ENCODE measurements at places on chromosomes 3 and 15.

- no peak for DNase-seq
Observed at GRCh38 chr3:106765342-106765741, 611.9 kb upstream of the CCDC54 start.

GRCh38 chr3:46695177-46695961 is 1.9 kb upstream of the ALS2CL start:
- peak; percentile 34 for DNase-seq

DNA sequence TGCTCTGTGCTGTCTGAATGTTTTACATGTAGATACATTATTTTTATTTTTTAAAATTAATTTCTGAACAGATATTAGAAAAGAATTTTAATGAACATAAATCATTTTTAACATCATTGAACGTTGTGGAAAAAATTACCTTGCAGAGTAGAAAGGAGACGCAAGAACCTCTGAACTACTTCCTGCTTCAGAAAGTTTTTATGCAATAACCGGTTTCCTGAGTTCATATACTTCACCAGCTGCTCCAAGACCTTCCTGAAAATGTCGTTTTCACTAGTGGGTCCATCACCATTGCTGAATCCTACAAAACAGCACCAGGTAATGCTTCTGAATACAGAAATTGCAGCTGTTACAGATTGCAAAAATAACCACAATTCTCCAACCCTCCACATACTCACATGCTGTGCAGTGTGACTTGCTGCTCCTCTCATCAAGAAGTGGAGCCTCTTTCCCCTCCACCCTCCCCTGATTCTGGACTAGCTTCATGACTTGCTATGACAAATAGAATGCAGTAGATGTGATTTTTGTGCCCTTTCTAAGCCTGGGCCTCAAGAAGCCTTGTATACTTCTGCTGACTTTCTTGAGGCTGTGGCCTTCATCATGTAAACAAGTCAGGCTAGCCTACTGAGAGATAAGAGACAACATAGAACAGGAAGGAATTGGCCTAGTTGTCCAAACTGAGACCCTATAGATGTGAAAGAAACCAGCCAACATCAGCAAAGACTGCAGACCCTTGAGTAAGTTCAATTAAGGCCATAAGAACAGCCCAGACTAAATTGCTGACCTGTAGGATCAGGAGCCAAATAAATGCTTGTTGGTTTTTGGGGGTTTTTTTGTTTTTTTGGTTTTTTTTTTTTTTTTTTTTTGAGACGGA is 80.4 kb downstream of the TRANK1 start:
- no peak for DNase-seq

DNA sequence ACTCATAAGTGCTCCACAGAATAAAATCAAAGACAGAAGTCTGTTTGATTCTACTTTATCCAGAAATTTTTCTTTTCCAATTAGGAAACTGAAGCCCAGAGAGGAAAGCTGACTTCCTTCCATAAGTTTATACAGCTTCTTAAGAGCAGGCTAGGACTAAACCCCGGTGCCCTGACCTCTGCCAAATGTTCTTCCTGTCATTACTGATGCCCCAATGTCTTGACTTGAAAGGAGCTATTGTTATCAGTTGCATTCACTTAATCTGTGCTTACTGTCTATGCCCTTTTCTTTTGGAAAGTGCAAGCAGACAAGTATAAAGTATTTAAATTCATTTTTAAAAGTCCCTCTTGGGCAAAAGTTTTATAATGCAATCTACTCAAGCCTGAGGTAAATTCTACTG is 18.1 kb downstream of the CD200 start:
- DNase-seq: no peak

DNA sequence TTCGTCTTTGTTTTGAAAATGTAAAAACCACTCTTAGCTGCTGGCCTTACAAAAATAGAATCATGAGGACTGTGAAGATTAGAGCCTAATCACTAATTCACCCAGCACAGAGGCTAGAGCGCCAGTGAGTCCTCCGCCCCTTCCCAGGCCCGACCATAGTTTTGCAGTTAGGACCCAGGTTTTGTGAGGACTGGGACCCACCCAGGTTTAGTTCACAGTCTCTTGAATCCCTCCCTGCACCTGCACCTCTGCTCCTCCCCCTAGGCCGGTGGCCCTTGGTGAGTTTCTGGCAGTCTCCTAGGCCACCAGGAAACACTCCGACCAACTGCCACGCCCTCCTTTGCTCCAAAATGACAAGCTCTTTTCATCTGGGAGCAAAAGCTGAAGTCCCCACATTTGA is 136.0 kb upstream of the CCDC54 start:
- no peak for DNase-seq

GRCh38 chr15:70354346-70354905 is 256.7 kb upstream of the TLE3 start:
- no peak for DNase-seq

DNA sequence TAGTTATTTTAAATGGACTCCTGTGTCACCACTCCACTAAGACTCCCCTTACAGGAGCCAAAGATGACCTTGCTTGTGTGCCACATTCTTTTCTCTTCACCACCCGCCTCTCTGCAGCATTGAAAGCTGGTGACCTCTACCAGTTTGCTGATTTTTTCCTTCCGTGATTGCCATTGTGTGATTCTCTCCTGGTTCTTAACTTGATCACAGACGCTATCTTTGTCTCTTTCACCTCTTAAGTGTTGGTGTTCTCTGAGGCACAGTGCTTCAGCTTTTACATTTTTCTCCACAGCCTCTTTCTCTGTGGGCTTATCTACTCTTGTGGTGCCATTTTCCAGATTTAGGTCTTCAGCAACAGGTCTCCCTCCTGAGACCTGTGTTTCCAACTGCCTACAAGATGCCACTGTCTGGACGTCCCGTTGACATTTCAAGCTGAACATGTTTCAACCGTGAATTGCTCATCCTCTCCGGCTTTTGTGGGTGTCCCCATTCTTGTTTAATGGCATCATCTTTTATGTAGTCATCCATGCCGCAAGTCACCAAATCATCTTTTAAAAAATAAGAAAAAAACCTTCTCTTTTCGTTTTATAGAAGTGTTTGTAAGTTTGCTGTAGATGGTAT is 26.5 kb downstream of the IQGAP1 start:
- DNase-seq: no peak

DNA sequence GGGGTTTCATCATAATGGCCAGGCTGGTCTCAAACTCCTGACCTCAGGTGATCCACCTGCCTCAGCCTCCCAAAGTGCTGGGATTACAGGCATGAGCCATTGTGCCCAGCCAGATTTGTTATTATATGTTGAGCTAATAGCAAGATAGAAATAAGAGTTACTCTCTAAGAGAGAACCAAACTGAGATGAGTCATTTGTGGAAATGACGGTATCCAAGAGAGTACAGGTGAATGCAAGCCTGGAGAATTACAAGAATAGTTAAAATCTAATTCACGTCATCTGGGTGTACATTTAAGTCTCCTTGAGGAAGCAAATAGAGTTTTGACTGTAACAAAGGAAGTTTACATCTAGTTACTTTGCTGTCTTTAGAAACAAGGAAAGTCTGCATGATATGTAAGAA is 12.0 kb upstream of the CDIN1 start:
- no peak for DNase-seq

DNA sequence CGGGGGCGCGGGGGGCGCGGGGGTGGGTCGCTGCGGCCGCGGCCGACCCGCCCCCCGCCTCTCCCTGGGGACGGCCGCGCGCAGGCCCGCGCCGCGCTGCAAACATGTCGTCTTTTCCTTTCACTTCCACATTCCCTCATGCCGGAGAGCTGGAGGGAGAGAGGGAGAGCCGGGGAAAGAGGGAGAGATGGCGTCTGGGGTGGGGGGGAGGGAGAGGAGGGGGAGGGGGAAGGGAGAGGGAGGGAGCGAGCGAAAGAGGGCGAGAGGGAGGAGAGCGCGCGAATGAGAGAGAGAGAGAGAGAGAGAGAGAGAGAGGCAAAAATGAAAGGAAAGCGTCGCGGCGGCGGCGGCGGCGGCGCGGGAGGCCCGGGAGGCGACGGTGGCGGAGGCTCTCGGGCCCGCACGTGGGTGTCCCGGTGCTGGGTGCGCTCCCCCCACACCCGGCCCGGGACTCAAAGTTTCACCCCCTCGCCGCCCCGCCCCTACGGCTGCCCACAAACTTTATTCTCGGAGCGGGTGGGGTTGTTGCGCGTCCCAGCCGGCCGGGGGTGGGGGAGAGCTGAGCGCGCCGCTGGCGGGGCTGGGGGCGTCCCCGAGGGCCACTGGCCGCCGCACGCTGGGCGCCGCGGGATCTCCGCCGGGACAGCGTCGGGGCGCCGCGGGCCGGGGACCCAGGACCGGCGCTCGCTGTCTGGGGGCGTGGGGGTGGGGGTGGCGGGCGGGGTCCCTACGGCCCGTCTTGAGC is 731 bp downstream of the ZNF710 start:
- DNase-seq: no peak
